Muscle of arm (tissue), 14 donors: ENCODE measurements at places on chromosomes 3 and 15.

DNA sequence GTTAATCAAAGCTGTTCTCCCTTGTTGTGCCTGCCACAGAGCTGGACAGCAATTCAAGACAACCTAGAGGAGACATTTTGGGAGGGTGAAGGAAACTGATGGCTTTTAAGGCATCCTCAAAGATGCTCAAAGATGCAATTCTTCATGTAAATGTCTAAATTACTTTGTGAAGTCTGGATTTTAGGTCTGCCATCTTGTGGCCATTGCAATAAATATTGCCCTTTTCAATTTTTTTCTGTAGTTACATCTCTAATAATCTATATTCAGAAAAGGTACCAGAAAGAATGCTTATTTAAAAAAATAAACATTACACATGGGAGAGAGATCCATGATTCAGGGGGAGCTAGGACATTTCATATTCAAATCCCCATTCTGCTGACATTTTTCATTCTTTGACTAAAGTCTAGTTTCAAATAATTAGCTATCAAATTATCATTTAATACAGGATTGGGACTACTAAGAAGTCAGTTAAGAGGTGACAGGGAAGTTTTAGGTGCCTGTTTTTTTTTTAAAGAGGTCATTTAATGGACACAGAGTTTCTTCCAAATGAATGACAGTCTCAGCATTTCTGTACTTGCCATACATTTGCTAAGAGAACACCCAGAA lies 259.8 kb upstream of the WNT5A start:
- peak; percentile 19 for DNase-seq

- no peak for DNase-seq
These were observed 8.2 kb upstream of the ESYT3 start for GRCh38 chr3:138426211-138426610.

DNA sequence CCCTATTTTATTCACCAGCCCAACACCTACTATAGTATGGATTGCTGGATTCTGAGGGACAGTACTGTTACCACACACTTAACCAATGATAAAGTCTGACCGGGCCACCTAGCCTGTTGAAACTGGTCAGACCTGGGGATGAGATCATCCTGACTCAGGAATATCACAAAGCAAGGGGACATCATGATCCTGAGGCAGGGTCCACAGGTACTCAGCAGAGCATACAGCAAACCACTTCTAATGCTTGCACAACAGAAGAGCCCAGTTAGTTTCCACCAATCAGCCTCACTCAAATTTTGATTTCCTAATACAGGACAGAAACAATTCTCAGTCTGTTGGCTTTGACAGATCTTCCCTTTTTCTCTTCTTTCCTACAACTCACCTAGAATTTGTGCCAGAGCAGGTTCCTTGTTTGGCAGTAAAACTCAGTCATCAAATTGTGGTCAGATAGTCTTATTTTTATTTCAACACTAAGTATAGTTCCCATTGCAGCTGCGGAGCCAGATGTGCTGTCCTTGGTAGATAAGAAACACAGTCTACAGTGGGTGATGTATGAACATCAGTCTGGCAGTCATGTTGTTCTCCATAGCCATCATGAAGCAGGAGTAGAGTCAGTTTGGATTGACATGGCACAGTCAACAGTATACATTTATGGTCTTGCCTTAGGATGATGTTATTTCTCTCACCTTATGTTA lies 90.1 kb upstream of the PRR23C start:
- DNase-seq, result no peak

GRCh38 chr3:186053954-186054791 lies 54.7 kb downstream of the ETV5 start:
- no peak for DNase-seq

- DNase-seq, result no peak
These were observed 96.6 kb upstream of the GMNC start for GRCh38 chr3:190959077-190959476.

DNA sequence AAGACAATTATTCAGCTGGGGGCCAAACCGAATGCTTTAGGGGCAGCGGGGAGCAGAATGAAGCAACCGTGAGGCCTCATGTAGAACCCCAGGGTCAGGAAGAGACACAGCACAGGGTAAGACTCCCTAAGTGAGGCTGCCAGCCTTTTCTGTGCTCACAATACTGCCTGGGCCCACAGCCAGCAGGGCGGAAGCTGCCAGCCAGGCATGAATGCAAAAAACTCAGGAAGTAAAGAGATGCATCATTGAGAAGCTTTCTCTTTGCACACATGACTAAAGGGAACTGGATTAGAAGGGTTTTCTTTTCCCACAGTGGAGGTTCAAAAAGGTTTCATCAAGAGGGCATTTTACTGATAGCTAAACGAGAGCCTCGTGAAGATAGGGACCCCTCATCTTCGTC lies 33.3 kb downstream of the CA12 start:
- DNase-seq, result peak; percentile 40

GRCh38 chr3:46245146-46245545 lies 2.9 kb downstream of the CCR3 start:
- DNase-seq, result no peak

- no peak for DNase-seq
These were observed 43.7 kb downstream of the ISL2 start for GRCh38 chr15:76380249-76380648.
